ENCODE measurements at places on chromosomes 11 and 22. TPM values are rescaled to one million over a fixed set of nuclear protein-coding genes. Genes with fewer than 3 reads are reported as not detected.

DNA sequence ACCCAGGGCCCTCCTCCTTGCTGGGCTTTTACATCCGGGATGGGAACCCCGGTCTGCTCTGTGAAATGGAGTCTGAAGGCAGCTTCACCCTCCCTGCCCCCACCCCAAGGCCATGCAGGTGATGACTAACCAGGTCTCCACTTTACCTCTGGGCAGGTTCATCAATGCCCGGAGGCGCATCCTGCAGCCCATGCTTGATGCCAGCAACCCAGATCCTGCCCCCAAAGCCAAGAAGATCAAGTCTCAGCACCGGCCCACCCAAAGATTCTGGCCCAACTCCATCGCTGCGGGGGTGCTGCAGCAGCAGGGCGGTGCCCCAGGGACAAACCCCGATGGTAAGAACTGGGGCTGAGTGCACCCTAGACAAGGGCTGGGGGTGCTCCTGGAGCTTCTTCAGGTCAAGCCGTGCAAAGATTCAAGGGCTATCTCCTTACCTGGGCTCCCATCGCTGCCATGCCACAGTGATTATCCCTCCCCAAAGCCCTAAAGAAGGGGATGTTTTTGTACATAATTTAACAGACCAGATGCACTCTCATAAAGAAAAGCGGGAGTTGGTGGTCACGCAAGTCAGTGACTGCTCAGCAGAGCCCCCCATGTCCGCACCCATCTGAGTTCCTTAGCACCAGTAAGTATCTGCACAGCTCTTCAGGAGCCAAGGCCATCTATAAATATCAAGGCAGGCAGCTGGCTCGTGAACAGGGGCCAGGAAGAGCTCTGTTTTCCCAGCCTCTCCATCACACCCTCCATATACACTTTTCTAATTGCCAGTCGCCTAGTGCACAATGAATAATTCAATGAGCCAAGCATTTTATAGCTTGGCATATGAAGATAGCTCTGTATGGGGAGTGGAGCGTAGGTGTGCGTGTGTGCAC is 66.0 kb downstream of the FEZ1 start:
- no peaks in the 10 kb centered on the region for H3K4me1 ChIP-seq
- H3K27ac ChIP-seq = no peak overlapping the region
- no peaks in the 10 kb centered on the region for H3K27me3 ChIP-seq

DNA sequence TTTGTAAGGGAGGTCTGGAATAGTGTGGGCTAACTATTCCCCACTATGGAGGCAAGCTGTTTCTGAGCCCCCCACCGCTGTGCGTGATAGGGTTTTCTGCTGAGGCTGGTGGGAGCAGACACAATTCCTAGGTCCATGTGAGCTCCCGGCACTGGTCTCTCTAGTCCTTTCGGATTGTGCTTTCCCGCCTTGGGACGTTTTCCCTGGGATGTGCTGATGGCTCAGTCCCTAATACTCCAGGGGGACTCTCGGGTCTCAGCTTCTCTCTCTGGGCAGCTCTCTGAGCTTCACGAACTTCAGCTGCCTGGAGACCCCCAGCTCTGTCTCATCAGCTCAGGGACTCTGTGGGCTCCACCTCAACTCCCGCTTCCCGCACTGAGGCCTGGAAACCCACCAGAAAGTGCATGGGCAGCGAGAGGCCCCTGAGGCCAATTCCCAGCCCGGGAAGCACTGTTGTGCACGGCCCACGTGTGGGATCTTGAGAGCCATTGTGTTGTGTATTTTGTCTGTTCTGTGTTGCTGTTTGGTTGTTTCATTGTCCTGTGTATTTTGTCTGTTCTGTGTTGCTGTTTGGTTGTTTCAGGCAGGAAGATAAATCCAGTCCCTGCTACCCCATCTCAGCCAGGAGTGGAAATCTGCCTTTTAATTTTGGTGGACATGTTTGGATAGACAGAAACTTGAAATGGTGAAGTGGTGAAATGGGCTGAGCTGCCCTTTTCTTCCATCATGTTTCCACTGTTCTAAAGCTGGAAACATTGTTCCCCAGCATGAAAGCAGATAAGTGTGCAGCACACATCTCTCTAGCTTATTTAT is 12.7 kb upstream of the TNNT3 start:
- no peaks in the 10 kb centered on the region for H3K4me1 ChIP-seq
- no peak overlapping the region for H3K27ac ChIP-seq
- no peaks in the 10 kb centered on the region for H3K27me3 ChIP-seq
- H3K36me3 ChIP-seq = no peaks in the 10 kb centered on the region
- H3K4me3 ChIP-seq = no peak overlapping the region

DNA sequence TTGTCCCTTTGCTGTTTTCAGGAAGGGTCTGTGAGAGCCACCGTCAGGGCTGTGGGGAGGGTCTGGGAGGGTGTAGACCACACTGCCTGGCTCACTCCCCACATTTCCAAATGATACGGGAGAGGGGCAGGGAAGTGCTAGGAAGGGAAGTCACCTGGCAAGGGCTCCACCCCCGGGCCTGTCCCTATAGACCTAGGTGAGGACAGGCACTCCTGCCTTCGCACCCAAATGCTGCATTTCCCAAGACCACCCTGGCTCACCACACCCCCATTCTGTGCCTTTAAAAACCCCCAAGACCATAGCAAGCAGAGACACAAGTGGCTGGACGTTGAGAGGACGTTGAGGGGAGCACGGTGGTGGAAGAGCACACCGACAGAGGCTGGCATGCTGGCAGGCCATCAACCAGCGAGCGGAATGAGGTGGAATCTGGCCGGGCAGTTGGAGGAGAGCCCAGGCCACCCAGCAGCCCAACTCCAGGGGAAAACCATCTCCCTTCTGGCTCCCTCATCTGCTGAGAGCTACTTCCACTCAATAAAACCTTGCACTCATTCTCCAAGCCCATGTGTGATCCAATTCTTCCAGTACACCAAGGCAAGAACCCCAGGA is 45.7 kb downstream of the GNB1L start:
- no peak for DNase-seq
- peaks cover 12% of the 10 kb centered on the region for H3K4me1 ChIP-seq
- no peaks in the 10 kb centered on the region for H3K27me3 ChIP-seq
- no peak overlapping the region for H3K27ac ChIP-seq

DNA sequence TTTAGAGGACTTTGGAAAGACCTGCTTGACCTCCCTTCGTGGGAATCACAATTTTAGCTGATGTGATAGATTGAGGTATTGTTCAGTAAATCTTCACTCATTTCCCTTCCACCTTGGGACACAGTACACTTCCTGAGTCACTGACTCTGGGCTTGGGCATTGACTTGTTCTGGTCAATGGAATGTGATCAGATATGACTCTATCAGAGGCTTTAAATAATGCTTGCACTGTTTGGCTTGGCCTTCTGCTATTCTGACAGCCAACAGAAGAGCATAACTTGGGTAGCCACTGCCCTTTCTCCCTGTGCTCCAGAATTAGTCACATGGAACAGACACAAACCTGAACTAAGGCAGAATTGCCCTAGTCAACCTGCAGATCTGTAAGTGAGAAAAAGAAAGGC is 12.5 kb downstream of the PRR5L start:
- no peak for DNase-seq
- H3K27ac ChIP-seq = no peak overlapping the region
- no peak overlapping the region for H3K4me3 ChIP-seq
- H3K36me3 ChIP-seq = no peaks in the 10 kb centered on the region
- no peaks in the 10 kb centered on the region for H3K27me3 ChIP-seq

The CTR9 gene
- 28.3 TPM for total RNA-seq

The NTM gene
- total RNA-seq = not detected

Measured in prostate gland (tissue), 2 donors.